ENCODE measurements at places on chromosomes 16 and 17.

GRCh38 chr16:3038256-3038655 lies 1.5 kb upstream of the BICDL2 start:
- DNase-seq = no peak

- no peak for DNase-seq
Measured at GRCh38 chr16:90031186-90031930, 12.1 kb upstream of the DBNDD1 start.

- DNase-seq = no peak
Measured at GRCh38 chr17:17874478-17874877, 37.7 kb upstream of the SREBF1 start.

DNA sequence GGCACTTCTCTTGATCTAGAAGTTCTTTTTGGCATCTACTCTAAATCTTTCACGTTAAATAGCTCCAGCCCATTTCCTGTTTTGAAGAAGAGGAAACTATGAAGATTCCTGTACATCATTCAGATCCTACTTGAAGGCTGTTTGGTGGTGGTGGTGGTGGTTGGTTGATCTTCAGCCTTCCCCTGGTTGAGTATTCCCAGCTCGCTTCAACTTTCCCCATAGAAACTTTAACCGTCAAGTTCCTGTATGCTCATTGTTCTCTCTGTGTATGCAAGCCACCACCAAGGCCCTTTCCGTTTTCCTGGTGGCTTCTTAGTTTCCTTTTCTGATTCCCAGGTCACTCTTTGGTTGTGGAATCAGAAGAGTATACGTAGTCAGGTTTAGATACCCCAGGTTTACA lies 3.3 kb downstream of the LRRC46 start:
- DNase-seq = no peak

DNA sequence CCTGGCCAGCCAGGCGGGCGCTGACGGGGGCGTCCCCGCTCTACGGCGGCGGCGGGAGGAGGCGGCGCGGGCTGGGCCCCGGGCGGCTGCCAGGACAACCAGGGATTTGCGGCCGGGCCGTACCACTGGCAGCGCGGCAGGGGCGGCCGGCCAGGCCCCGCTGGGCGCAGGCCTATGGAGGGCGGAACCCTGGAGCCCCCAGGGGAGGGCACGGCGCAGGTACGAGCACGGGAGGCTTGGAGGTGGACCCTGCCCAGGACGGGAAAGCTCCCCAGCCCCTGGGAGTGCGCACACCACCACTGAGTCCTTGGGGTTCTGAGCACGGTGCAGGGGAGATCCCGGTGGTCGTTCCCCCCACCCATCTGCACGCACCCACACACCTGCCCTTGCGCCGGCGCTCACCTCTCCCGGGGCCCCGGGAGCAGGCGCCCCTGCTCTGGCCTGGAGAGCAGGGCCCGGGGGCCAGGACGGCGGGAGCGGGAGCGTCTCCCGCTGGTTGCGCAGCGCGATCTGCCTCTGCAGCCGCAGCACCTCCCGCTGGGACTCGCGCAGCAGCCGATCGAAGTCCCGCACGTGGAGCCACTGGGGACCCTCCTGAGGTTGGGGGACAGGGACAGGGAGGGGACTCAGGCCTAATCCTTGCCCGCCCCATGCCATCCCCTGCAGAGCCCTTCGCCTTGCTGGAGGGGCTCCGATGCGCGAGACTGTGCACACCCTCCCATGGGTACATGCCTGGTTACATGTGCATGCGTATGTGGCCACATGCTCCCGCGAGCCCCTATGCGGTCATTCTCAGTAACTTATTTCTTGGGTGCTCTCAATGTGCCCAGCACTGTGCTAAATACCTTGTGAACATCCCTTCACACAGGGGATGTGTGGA lies 3.9 kb downstream of the TSPOAP1 start:
- DNase-seq = no peak

DNA sequence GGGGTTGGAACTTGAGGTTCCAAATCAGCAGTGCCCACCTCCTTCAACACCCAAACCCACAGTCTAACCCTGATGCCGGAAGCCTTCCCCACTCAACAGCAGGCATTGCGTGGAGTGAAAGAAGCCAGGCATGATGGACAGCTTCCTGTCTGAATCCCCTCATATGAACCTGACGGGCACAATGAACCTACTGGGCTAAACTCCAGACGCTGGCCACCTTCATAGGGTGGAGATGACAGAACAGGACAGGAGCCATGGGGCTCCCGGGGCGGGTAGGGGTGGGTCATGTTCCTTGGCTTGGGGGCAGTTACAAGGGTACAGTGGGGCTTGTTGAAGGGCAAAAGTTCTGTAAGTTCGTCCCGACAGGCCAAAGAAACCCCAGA lies 460 bp upstream of the HSBP1 start:
- no peak for DNase-seq

- no peak for DNase-seq
Measured at GRCh38 chr16:15899538-15900100, 11.2 kb upstream of the CEP20 start.

GRCh38 chr17:82104797-82105416 lies 6.9 kb upstream of the FASN start:
- DNase-seq = no peak

DNA sequence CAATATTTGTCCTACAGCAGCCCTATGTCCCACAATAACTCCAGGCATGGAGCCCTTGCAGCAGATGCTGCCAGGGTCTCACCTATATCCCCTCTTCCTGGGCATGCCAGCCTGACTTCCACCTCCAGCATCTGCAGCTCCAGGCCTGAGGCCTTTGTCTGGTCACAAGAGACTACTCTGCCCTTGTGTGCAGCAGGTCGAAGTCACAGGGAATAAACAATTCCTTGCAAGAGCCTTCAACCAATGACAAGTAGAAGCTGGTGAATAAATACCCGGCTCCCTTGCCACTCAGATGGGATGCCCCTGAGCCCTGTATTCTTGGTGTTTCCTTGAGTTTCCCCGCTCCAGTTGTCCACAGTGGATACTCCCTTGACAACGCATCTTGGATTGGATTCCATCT lies 23.0 kb downstream of the CES1 start:
- no peak for DNase-seq

DNA sequence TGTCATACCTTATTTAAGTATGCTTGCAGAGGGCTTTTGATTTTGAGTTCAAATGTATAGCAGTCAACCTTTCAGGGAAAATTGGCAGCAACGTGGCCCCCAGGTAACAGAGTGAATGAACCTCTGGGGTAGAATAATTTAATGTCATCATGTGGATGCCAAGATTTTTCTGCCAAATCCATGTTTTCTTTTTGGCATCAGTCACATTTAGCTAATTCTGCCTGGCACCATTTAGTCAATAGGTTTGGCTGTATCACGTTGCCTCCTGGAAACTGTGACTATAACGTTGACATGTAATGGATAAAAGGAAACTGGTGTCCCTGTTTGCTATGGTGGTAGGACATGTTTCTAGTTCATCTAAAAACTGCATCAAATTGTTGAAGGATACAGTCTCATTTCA lies 115.5 kb downstream of the HS3ST2 start:
- no peak for DNase-seq

- DNase-seq = no peak
Measured at GRCh38 chr17:76840443-76840767, 27.8 kb upstream of the MGAT5B start.

GRCh38 chr17:11943759-11944347 lies 53.4 kb downstream of the ZNF18 start:
- no peak for DNase-seq
